ENCODE measurements at places on chromosomes 1 and 21. TPM values are rescaled to one million over a fixed set of nuclear protein-coding genes. Genes with fewer than 3 reads are reported as not detected.

- DNase-seq, result no peak
Observed at GRCh38 chr1:58683519-58683918, 16.3 kb downstream of the MYSM1 start.

DNA sequence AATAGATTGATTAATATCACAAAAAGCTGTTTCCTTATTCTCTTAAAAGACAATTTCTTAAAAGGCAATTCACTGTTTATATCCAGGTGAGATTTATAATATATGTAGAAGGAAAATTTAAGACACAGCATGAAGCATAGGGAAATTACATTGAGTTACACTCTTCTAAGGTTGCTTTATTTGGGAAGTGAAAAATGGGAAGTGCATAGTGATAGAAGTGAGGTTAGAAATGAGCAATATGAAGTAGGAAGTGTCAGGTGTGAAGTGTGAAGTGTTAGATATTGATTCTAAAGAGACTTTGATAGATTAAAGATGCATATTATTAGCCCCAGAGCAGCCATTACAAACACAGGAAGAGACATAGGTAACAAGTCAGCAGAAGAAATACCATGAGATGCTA, 40.3 kb downstream of the FH start:
- DNase-seq, result no peak

GRCh38 chr1:175197531-175197930, 5.0 kb upstream of the KIAA0040 start:
- no peak for DNase-seq

DNA sequence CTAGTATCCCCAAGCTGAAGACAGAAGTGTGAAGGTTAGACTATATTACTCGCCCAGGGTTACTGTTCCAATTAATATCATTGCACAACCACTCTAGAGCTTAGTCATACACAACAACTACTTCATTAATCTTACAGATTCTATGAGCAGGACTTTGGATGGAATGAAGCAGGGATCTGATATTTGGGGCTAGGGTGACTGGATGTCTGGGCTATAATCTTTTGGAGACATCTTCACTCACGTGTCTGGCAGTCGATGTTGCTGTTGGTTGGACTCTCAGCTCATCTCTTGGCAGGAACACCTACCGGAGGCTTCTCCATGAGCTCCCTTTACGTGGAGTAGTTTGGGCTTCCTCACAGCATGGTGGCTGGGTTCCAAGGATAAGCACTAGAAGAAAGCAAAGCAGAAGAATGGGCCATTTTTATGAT, 519.2 kb upstream of the B3GALT2 start:
- DNase-seq, result no peak

DNA sequence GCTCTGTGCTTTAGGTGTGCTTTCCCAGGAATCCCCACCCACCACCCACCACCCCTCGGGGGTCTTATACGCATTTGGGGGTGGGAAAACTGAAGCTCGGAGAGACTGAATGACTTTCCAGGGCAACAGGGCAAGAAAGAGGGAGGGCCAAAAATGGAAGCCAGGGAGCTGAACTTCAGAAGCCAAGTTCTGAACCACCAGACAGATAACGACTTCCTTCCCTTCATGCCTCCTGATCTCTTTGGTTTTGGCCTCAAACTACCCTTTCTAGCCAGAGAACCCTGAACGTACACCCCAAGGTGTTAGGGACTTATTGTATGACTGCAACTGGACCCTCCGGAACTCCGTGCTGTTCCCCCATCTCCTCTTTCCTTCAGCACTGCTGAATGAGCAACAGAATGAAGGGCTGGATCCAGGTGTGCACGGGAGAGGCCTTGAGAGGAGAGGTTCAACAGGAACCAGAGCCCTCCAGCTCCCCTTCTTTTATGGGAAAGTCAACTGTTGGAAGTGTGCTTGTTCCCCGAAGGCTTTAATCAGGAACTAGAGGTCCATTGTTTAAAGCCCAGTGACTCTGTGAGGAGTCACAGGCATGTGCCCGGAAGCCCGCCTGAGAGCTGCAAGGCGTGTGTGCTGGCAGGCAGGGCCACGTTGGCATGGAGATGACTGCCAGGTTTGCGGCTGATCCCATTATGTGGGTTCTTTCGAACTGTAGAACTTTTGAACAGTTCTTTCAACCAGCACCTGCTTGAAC, 3.1 kb downstream of the BACE2 start:
- no peak for DNase-seq

DNA sequence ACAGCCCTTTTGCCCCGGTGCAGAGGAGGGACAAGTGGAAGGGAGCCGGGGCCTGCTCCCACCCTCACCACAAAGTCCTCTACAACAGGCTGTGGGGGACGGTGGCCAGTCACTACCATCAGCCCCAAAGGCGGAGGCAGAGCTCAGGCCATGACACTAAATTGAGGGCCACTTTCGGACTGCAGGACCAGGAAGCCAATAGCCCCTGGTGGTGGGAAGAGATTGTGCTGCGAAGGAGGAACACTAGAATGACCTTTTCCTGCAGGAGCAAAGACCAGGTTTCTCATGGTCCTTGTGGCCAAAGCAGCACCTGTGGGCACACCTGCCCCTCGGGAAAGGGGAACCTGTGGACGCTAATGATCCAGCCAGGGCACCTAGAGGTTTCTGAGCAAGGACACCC, 30.3 kb downstream of the ACTA1 start:
- DNase-seq, result no peak

- DNase-seq, result no peak
Observed at GRCh38 chr21:25936776-25937175, 202.0 kb downstream of the GABPA start.

GRCh38 chr1:58528518-58528917, 18.0 kb downstream of the OMA1 start:
- no peak for DNase-seq

- DNase-seq, result no peak
Observed at GRCh38 chr1:225739542-225740107, 38.0 kb upstream of the SRP9 start.

DNA sequence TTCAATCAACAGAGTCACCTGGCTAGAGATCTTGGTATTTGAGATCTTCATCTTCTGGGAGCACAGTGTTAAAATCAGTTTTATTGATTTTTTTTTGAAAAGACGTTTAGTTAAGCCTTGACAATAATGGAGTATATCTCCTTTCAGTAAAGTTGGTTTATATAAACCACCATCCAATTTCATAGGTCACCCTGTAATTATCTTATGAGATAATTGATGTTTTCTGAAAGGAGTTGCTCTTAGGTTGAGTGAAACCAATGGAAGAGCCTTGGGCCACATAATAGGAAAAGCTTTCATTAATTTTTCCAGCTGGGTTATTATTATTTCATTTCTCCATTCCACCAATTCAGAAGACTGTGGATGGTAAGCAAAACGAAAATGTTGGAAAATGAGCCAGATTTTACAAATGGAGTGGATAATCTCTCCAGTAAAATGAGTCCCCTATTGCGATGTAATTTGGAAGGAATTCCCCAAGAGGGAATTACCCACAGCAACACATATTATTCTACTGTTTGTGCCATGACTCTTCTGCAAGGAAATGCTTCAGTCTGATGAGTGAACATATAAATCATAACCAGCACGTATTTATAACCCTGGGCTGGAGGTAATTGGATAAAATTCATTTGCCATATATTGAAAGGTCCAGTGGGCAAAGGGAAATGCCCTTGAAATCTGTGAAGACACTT, 46.2 kb upstream of the TINAGL1 start:
- no peak for DNase-seq

DNA sequence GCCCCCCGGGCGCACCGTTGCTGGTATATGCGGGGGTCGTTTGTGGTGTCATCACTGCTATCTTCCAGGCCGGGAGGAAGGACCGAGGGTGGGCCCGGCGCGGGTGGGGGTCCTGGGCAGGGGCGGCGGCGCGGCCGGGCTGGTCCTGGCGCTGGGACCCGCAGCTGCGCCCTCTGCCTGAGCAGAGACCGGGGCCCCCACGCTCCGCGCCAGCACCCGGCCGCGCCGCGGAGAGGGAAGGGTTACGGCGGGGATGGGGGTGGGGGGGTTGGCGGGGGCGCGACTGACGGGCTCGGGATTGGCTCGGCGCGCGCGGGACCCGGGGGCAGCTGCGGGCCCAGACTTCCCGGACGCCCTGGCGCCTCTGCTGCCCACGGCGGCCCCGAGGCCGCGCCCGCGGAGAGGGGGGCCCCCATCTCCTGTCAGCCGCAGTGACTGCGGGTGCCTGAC, 13.8 kb upstream of the SAMD11 start:
- DNase-seq, result no peak

DNA sequence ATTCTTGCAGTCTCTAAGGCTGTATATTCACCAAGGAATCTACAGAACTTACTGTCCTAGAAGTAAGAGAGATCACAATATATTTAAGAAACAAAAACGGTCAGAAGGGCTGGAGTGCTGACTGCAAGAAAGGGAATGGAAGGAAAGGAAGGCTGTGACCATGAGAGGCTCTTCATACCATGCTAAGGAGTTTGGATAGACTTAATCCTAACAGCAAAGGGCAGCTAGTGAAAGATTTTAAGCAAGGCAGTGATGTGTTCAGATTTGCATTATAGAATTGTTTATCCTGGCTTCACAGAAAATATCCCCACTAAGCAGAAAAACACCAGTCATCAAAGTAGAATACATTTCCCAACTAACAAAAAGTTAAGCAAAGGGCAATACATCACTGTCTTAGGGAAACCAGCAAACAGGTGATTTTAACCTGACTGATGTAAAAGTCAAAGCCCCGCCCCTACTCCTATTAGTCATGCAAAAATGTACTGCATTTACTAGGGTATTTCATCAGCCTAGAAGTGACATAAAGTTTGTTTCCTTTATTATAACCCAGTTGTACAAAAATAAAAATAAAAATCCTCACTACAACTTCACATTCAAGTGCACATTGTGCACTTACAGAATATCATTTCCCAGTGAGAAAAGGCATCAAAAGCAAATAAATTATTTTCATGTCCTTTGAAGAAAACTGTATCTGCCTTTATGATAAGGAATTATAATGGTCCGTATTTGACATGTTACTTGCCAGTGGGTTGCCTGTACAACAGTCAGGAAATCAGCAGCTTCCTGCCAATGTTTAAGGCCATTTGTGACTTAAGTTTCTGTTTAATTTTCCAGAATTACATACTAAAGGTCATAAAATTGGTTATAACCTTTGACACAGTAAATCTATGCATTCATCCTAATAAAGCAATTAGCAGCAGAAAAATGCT, 17.2 kb downstream of the JAK1 start:
- DNase-seq, result no peak

DNA sequence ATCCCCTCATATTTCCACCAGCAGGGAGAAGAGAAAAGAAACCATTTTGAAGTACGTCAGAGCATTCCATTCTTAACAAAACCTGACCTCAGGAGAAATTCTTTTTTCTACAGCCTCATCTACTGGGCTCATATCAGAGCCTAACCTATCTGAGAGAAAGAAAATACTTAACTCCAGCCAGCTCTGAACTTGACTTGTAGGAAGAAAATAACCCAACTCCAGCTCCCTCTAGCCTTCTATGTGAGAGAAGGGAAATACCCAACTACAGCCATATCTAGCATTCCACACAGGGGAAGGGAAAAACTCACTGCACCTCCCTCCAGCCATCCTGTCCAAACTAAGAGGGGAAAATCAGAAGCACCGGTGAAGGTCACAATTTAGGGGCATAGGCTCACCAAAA, 57.7 kb downstream of the SPATA6 start:
- DNase-seq, result no peak

DNA sequence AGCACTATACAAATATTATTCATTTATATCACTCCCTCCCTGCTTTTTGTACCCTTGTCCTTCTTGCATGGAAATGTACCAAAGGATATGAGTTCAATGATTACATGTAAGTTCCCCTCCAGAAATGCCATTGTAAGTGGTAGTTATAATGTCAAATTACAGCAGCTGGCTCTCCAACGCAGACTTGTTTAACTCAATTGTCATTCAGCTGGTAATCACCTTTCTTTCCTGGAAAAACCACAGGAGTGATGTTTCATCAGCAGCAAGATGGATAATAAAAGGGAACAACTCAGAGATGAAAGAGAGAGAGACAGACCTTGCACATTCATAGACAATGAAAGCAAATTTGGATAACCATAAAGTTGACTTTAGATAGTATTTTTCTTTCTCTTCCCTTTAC, 578.6 kb upstream of the PBX1 start:
- DNase-seq, result no peak

DNA sequence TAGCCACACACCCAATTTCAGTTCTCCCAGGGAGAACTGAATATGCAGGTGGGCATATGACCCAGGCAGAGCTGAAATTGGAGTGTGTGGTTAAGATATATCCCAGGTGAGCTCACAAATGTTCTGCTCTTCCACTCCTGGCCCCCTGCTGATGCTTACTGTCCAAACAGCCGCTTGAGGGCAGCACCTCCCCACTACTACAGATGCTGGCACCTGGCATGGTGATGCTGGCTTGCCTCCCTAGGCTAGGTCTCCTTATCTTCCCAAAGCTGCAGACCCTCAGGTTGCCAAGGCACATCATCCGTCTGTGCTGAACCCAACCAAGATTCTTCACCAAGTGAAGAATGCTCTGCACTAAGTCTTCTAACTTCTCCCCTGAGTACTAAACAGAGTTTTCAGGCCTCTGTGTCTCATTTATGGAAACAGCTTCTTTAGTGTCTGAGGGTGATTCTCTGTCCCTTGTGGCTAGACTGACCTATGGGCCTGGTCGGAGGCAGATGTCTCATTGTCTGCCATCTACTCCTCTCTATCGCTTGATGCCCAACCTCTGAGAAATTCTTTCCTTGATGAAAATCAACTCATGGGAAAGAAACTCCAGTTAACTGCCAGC, 27.2 kb downstream of the XCL1 start:
- peak; percentile 72 for DNase-seq

DNA sequence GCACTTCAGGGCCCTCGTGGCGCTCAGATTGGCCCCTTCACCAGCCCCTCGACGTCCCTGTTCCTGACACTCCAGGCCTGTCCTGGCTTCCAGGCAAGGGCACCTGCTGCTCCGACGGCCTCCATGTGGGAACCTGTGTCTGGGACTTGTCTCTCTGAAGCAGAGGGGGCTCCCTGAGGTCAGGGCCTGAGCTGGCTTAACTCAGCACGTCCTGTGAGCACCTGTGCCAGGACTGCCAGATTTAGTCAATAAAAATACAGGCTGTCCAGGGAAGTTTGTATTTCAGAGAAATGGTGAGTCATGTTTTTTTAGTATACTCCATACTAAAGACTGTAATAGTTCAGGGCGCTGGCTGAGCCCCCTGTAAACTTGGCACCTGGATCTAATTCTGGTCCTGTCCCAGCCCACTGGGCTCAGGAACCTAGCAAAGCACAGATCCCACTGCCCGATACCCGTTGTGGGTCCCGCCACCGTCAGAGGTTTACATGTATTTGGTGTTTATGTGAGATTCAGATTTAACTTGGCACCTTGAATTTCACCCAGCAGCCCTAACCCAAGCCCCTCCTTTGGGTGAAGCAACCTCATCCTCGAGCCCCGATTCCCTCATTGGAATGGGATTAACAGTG, 109.9 kb upstream of the IFFO2 start:
- no peak for DNase-seq

Gene ARMH1
- total RNA-seq, result 5.9 TPM

Gene FAM163A
- not detected for total RNA-seq

Gene UMODL1
- total RNA-seq, result not detected

Gene EPHA8
- total RNA-seq, result not detected

Gene A3GALT2
- total RNA-seq, result not detected

Gene UTS2
- not detected for total RNA-seq

Gene VHLL
- 0.77 TPM for total RNA-seq

Gene FCRL6
- not detected for total RNA-seq

Gene FMOD
- total RNA-seq, result 0.35 TPM

Data from neural crest cell (in vitro differentiated cells).